Left lobe of liver (tissue), 2 donors: ENCODE measurements at places on chromosomes 4 and X.

DNA sequence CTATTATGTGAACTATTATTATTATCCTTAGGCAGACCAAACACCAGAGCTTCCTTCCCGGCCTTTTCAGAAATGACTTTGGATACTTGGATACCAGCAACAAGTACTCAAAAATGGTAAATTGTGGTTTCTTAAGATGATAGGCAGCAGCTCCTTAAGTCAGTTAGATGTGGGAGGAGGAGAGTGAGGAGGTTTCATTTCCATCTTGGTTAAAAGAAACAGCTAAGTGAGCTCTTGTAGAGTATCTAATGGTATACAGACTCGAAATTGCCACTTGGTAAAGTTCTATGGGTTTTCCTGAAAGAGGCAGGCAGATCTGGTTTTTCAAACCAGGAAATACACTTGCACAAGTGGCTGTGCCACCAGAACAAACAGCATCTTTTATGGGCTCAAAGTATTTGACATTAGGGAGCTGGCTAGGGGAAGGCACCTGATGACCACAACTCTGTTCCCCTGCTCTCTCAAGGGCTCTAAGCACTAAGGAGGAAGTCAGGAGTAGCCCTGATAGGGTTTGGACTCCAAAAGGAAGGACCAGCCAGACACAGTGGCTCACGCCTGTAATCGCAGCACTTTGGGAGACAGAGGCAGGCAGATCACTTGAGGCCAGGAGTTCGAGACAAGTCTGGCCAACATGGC, 130.9 kb downstream of the TMEM164 start:
- no peak for DNase-seq

GRCh38 chr4:22345678-22346077, 170.2 kb downstream of the ADGRA3 start:
- DNase-seq: no peak

DNA sequence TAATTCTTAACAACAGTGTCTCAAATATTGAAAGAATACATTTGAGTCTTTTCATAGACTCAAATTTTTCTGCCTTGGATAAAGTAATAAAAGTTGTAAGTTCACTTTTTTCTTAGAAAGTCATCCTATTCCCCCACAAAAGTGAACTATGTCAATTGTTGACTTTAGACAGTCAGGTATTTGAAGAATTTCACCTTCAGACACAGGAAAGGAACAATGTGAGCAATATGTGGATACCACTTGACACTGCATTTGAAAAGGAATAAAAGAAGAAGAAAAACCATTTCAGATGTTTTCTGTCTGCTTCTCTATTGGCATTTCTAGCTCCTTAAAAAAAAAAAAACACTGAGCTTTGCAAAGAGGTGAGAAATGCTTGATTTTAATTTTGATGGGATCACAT, 1389.0 kb upstream of the IGFBP7 start:
- DNase-seq: no peak

DNA sequence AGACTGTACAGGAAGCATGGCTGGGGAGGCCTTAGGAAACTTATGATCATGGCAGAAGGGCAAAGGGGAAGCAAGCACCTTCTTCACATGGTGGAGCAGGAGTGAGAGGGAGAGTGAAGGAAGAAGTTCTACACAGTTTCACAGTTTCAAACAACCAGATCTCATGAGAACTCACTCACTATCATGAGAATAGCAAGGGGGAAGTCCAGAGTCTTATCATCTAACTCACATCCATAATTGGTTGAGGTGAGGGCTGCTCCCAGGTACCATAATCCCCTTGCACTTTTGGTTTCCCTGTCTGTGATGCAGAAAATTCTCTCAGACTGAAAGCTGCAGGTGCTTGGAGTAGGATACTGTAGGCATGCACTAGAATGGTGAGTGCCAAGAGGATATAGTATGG, 233.8 kb upstream of the CPEB2 start:
- DNase-seq: no peak

DNA sequence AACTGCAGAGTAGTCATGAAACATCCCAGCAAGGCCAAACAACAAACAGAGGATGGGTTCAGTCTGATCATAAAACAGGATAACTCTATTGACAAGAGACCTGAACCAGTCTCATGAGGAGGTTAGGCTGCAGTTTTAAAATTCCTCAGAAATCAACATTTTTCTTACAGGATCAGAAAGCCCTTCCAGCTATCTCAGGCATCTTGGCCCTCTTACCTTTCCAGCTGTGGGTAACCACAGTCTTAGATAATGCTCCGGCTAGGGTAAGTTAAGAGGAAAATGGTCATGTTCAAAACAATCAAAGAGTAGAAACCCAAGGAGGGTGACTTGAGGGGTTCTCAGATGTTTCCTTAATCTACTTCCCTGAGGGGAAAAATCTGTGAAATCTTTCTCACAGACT, 5.1 kb downstream of the CTSO start:
- DNase-seq: no peak

DNA sequence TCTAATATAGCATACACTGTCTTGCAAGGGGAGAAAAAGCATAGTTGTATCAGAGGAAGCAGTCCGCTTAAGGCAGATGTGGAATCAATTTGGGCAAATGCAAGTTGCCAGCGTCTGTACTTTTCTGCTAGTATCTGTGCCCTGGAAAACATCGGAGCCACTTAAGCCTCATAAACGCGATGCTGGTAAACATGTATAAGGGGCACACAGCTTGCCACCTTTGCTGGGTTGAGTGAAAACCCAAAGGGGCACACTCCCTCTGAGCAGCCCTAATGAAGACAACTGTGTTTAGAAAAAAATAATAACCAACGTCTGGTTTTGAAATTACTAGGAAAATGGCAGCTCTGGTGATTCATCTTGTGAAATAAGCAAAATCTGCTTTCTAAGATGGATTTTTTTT, 24.3 kb downstream of the SMIM20 start:
- DNase-seq: no peak

DNA sequence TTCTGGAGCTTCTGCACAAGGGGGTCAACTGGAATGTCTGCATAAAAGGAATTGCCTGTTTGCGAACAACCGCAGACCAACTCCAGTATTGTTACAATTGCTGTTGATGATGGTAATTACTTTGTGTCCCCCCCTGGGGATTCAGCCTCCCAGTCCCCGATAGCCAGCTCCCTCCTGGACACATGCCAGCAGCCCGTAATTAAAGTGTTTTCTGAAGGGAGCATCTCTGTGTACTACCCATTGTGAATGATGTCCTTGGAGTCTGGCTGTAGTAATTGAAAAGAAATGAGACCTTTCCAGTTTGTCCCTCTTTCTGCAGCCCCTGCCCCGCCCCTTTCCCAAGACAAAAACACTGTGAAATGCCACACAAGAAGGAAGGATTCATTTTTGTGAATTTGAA, 377.1 kb upstream of the LCORL start:
- DNase-seq: no peak

GRCh38 chr4:166091912-166092510, 219.0 kb downstream of the TLL1 start:
- DNase-seq: no peak

GRCh38 chr4:7043284-7044136, at the start of gene TADA2B:
TADA2B (plus strand) TSS chr4:7043372; CDS start chr4:7043580, 208 bp downstream.
- DNase-seq: peak; percentile 64

GRCh38 chrX:119729408-119730201, 28.8 kb upstream of the SOWAHD start:
- DNase-seq: peak; percentile 52

DNA sequence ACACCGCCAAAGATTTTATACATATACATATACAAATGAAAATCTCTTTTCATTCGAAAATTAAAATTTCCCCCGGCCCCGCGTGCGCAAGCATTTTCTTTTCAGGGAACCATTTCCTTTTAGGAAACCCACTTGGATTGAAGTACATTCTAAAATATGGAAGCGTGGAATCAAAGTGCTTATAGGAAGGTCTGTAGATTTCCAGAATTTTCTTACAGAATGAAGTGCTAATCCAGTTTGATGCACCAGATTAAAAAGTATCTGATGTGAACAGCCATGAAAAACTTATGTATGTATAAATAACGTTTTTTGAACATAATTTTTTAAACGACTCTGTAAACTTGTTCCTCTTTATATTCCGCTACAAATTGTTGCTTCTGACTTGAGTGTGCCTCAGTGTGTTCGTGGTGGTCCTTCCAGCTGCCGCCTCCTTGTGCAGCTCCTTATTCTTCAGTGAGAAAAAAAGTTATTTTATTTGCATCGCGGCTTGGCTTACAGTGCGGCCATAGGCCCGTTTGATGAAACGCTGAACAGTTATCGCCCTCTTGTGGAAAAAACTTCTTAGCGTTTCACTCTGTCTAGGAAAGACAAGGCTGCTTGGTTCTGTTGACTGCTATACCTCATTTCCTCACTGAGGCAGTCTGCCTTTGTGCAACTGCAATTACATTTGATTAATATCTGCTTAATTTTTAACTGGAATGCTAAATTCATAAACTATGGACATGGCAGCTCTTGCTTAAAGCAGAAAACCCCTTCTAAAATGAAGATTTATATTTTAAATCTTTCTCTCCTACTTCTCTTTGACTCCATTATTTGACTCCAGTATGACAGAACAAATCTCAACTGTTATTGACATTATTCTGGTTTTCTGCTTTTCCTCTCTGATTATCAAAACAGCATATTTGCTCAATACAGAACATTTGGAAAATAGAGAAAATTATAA, 4.7 kb upstream of the NKX6-1 start:
- DNase-seq: no peak

DNA sequence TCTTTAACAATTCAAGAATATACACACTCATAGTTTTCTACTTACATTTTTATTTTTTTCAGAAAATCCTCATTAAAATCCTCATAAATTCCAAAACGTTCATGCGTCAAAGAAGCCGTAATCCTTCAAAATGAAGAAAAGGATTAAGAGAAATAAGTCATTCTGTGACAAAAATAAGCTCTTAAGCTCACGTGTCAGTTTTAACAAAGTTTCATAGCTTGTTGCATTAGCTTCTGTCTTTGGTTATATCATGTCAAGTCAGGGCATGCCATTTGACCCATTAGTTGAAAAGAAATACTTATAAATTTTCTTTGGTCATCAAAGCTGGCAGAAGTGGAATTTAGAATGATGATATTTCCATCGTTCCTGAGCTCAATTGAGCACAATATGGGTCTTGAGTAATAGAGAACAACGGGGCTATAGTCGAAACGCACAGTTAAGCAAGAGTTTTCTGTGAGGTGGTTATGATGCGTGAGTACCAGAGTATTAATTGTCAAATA, 185.2 kb upstream of the CTSO start:
- DNase-seq: no peak

DNA sequence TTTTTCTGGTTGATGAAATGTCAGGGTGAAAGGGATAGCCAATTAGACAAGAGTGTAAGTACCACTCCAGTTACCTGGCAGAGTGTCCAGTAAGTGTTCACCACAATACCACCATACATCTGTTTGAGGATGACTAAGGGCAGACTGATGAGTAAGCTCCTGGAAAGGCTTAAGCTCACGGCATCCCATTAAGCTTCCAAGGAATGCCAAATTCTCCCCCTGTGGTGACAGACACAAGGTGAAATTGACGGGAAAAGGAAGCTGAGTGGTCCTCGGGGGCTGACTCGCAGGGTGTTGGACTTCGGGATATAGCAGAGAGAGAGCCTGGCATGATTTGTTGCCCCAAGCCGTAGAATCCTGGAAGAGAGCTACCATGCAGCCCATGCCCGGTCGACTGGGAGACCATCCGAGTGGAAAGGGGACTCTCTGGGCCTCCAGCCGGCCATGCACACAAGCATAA, 7.6 kb upstream of the BST1 start:
- DNase-seq: no peak

DNA sequence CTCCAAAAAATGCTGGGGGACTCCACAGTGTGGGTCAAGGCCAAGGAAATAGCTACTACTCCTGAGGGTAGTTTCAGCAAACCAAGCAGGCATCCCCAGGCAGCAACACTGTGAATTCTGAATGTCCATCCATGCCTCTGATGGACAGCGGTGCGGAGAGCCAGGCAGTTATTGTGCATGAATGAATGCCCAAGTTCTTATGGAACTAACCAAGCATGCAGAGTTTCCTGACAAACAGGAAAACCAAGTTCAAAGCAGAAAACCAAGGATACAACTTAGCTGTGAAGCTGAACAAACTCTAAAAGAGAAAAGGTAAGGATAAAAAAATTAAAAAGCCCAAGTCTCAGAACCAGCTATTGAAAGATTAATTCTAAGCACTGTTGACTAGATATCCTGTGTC, 642.6 kb upstream of the HS3ST1 start:
- DNase-seq: no peak

DNA sequence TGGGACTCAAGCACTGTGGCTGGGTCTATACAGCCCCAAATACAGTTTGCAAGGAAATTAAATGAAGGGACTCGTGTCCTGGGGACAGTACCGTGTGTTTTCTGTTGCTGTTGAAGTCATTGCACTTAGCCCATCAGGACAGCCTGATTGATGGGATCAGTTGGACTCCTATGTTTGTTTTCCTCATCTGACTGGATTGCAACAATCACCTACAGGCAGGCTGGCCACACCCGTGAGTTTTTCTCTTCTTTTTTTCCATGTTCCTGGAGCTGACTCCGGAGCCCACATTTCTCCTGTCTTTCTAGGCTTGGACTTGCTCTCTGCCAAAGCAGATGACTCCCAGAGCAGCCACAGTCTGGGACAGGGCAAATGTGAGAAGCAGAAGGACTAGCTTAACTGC, 38.1 kb downstream of the RTL9 start:
- DNase-seq: no peak

DNA sequence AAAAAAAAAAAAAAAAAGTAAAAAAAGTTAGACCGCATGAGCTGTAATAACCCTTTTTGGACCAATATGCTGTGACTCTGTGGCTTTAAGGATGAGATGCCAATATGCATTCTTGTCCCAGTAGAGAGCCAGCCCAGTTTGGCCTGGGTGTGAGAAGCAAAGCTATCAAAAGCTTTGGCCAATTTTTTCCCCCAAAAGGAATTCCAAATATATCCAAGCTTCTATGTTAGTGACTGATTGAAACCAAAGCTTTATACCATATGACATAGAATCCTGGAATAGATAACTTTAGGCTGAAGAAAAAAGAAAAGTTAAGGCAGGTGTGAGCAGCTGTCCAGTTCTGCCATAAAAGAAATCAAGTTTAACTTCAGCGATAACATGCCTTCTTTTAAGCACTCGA, 30.5 kb upstream of the RBPJ start:
- no peak for DNase-seq

DNA sequence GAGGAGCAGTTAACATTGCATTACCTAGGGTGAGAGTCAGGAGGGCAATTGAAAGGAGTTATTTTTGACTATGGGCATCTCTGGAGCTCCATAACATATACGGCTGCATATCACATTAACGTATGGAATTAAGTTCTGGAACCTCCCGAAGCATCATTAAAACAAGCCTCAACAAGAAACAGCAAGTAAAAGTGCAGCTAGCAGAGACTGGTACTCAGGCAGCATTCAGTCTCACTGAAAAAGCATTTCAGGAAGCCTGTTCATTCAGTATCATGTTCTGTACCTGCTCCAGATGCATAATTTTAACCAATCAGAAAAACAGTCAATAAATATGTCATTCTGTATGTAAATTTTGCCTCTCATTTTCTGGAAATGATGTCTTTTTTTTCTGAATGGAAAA, 299.6 kb downstream of the EPHA5 start:
- DNase-seq: no peak
